ENCODE measurements at places on chromosomes 12 and 14. TPM values are rescaled to one million over a fixed set of nuclear protein-coding genes. Genes with fewer than 3 reads are reported as not detected.

GRCh38 chr12:27528788-27529187, 4.8 kb downstream of the PPFIBP1 start:
- H3K27ac ChIP-seq = no peak overlapping the region
- H3K36me3 ChIP-seq = no peaks in the 10 kb centered on the region
- DNase-seq = no peak
- H3K4me1 ChIP-seq = peaks cover 6% of the 10 kb centered on the region

- H3K4me1 ChIP-seq = peaks cover 11% of the 10 kb centered on the region
- H3K27ac ChIP-seq = peak overlapping the region; percentile 45
- no peak for DNase-seq
- H3K4me3 ChIP-seq = no peak overlapping the region
- peaks cover 2% of the 10 kb centered on the region for H3K36me3 ChIP-seq
Measured at GRCh38 chr12:108820707-108821406, 36.5 kb downstream of the SSH1 start.

DNA sequence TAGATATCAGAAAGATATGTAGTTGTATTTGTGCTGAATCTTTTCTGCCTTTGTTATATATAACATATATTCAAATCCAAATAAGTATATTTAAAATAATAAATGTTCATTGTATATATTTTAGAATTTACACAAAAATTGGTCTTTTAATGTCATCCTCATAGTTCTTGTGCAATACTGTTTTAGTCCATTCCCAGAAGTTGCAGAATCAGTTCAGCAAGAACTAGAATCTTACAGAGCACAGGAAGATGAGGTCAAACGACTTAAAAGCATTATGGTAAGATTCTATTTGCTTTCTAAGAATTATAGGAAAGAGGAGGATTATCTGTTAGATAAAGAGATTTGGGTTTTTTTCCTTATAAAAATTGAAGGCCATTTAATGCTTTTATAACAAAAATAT, 51.0 kb downstream of the SCFD1 start:
- no peaks in the 10 kb centered on the region for H3K4me1 ChIP-seq
- H3K27ac ChIP-seq = no peak overlapping the region
- no peaks in the 10 kb centered on the region for H3K27me3 ChIP-seq
- H3K36me3 ChIP-seq = no peaks in the 10 kb centered on the region

GRCh38 chr14:77088219-77088618, 9.8 kb upstream of the CIPC start:
- peak; percentile 80 for DNase-seq
- H3K4me1 ChIP-seq = peaks cover 31% of the 10 kb centered on the region
- no peaks in the 10 kb centered on the region for H3K36me3 ChIP-seq
- H3K27ac ChIP-seq = peak overlapping the region; percentile 84
- H3K27me3 ChIP-seq = no peaks in the 10 kb centered on the region
- no peak overlapping the region for H3K4me3 ChIP-seq

DNA sequence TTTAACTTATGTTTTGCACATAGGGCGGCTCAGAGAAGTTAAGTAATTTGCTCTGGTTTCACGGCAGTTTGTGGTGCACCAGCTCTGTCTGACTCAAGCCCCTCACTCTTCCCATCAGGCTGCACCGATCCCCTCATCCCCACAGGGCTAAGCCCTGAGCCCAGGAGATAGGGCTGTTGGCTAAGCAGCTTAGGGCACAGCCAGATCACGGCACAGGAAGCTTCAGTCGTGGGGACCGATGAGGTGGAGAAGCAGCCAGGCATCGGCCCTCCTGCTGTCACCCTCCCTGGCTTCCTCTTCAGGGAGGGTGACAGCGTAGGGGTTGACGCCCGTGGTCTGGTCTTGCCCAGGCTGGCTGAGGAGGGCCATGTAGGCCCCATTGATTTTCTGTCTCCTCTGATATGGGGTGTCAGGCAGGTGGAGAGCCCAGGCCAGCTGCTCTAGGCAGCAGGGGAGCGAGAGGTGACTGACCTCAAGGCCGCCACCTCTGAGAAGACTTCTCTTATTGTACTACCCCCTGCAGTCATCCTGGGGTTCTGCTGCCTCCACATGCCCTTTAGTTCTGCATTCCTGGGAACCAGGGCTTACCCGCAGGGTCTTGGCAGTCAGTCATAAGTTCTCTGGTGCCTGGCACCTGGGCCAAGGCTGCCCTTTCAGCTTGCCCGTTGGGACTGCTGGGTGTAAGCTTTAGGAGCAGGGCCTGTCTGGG, 166.4 kb downstream of the TSPAN9 start:
- no peak overlapping the region for H3K27ac ChIP-seq
- no peak overlapping the region for H3K4me3 ChIP-seq
- H3K4me1 ChIP-seq = peaks cover 21% of the 10 kb centered on the region

- H3K4me3 ChIP-seq = no peak overlapping the region
- H3K27ac ChIP-seq = no peak overlapping the region
- no peaks in the 10 kb centered on the region for H3K27me3 ChIP-seq
Measured at GRCh38 chr14:44490966-44491365, 16.1 kb downstream of the FSCB start.

DNA sequence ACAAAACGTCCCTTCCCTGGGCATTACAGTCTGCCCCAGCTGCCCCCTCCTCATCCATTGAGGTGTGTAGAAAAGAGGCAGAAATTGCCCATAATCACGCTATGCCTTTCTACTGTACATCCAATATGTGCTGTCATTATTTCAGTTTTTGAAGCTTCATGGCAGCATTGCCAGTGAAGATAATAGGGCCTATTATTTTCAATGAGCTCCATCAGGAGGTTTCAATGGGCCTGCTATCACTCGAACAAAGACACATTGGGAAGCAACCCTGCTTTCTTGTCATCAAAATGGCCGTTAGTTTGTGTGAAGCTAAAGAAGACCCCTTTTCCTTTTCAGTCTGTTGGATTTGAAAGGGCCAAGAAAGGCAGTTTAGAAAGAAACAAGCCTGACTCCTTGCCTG, 653.8 kb downstream of the NOVA1 start:
- no peak overlapping the region for H3K4me3 ChIP-seq
- H3K36me3 ChIP-seq = no peaks in the 10 kb centered on the region
- no peak overlapping the region for H3K27ac ChIP-seq
- no peaks in the 10 kb centered on the region for H3K27me3 ChIP-seq
- DNase-seq = no peak

The KRT75 gene
- not detected for total RNA-seq

The ADAM21 gene
- total RNA-seq = not detected

All from Caco-2 (cell line).